ENCODE measurements at places on chromosomes 2 and 18.

DNA sequence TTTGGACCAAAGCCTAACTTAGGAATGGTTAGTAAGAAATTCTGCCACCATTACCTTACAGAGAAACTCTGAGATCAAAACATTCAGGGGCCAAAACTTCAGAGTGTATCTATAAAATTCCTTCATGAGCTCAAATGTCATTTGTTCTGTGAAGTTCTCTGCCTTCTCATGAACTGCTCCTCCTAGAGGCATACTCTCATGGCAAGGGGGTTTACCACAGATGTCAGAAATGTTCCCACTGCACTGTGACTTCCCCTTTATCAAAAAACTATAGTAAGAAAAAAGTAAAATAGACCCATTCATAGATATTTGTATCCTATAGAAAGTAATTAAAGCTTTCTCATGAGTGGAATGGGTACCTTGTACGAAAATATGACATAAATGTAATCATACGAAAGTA lies 68.5 kb downstream of the USP40 start:
- no peak for DNase-seq

DNA sequence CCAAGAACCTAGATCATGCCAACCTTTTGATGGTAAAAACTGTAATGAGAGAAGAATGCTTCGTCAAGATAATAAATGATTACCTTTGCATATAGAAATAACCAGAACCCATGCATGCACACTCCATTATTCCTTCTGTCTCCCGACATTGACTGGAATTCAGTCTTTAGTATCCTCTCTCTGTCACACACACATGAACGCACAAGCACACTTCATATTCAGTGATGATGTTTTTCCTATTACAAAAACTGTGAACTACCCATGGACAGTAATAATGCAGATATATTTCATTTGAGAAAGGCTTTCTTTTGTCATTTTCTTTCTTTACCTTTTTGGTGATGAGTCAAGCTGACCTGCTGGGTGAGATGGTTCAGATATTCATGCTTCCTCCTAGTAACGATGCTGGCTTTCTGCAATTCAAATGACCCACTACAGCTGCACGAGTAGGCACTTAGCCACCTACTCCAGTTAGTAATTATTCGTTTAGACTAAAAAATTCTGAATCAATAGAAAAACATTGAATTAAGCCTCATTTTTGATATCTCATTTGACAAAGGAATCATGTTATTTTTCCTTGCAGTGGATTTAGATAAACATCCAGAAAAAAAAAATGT lies 382.2 kb downstream of the TGIF1 start:
- no peak for DNase-seq

DNA sequence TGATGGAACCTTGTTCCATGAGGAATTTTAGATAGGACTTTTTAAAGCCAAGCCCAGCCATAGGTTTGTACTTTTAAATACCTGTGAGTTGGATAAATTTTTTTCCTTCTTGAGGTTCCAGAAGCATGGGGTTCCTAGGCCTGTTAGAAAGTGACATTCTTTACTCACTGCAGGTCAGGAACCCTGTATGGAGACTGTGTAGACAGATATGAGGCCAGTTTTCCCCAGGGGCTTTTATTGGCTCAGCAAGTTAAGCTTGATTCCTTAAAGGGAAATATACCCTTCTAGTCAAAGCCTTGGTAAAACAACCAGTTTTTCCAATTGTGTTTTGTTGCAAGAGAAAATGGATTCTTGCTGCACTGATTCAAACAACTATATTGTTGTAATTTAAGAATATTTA lies 38.4 kb upstream of the GMCL1 start:
- no peak for DNase-seq

DNA sequence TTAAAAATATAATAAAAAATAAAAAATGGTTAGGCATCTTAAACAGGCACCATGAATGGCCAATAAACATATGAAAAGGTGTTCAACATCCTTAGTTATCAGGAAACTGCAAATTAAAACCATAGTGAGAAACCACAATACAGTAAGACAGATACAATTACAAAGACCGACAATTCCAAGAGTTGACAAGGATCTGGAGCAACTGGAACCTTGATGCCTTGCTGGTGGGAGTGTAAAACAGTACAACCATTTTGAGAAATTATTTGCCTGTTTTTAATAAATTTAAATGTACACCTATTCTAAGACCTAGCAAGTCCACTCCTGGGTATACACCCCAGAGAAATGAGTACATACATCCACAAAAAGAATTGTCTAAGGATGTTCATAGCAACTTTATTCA lies 49.1 kb downstream of the NGEF start:
- DNase-seq: no peak

GRCh38 chr2:159922563-159922962 lies 124.6 kb upstream of the CD302 start:
- DNase-seq: no peak

- DNase-seq: no peak
Measured at GRCh38 chr2:122100756-122101155, 345.3 kb downstream of the TSN start.

GRCh38 chr2:30218814-30219213 lies 12.5 kb upstream of the LBH start:
- DNase-seq: no peak

GRCh38 chr2:237152361-237152760 lies 66.7 kb downstream of the COPS8 start:
- no peak for DNase-seq

GRCh38 chr2:25262288-25262687 lies 79.4 kb downstream of the DNMT3A start:
- DNase-seq: no peak

Measured in head of caudate nucleus (tissue), 42 donors.